Nephron progenitor cell (in vitro differentiated cells): ENCODE measurements at places on chromosomes 4 and X.

- DNase-seq = no peak
Observed at GRCh38 chr4:67558493-67558892, at the start of gene STAP1. STAP1 (plus strand) TSS chr4:67558727; CDS start chr4:67558810, 83 bp downstream.

GRCh38 chrX:83278988-83279387 is 229.1 kb upstream of the POU3F4 start:
- no peak for DNase-seq

DNA sequence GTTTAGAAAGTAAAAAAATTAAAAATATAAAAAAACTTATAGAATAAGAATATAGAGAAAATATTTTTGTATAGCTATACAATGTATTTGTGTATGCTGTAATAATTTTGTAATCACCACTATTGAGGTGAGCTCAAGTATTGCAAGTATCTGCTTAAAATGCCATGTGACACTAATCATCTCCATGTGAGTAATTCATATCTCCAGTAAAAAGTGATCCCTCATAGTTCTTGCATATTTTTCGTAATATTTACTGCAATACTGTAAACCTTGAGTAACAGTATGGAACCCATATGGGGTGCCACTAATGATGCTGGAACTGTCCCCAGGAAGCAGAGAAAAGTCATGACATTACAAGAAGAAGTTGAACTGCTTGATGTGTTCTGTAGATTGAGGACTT is 43.2 kb upstream of the HUWE1 start:
- DNase-seq = no peak

DNA sequence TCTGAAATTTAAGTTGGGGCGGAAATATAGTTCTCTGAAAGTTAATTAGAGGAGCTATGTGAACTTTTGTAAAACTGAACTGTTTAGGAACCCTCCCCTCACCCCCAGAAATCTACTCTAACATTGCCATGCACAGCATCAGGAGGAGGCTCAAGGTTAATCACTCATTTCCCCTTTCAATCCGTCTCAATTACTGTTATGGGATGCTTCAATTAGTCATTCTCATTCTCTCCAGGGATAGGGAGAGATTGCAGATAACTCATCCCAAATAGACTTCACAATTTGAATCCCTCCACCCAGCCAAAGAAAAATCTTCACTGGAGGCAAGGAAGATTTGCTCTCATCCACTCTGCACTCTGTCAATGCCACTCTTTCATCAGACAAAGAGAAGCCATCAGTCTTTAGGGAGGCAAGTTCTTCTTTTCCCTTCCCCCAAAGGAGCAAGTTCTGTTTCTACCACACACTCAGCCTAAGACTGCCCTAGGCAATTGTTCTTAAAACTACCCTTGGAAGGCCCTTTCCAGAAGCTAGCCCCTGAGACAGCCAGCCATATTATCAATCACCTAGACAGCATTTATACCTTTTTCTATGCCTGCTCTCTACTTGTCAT is 140.4 kb downstream of the SLC10A7 start:
- DNase-seq = no peak

DNA sequence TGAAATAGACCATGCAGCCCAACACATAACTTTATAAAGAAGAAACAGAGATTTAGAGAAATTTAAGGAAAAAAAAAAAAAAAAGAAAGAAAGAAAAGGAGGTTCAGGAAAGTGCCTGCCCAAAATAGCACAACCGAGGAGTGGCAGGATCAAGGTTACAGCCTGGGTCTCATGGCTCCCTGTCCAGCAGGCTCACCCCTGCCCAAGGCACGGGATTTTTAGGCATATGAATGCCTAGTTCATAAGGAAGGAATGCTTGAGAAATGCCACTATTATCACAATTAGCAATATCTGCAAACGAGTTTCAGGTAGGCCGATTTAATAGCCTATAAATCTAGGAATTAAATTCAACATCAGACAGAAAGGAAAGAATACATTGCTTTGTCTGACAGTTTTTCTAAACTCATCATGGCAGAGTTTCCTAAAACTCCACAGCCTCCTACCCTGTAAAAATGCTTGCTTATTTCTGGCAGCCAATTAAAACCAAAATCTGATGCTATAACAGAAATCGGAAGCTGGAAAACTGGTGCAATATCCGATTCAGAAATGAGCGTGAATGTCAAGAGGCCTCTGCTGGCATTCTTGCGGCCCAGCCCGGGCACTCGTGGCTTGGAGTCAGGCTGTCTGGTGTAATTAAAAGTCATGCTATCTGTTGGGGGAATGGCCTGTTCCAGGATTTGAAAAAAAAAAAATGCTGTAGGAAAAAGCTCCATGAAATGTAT is 63.5 kb downstream of the GEMIN8 start:
- DNase-seq = no peak

- no peak for DNase-seq
Observed at GRCh38 chr4:29538889-29539646, 1181.1 kb upstream of the PCDH7 start.

DNA sequence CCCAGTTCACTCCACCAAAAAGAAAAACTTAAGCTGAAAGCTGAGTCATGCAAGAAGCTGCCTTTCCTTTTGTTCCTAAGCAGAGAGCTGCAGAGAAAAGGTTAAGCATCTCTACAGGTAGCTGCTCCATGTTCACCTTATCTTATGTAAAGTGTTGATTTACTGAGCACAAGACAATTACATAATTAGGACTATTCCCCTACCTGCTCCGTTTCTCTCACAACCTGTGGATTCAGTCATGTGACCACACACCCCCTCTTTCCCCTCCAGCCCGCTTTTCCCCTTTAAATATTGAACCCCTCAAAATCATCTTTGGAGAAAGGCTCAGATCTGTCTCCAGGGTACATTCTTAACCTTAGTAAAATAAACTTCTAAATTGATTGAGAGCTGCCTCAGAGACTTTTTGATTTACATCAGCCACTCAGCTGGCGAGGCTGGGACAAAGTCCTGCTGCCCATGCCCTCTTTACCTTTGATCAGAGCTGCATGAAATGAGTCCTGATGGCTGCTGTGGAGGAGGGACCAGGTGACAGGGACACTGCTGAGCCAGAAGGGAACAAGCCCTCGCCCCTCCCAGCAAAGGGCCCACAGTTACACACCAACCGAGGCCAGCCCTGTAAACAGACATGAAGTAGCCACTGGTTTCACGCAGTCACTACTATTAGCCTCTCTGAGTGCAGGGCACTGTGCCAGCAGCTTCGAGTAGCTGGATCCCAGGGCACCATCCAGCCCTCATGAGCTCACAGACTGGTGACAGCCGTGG is 53.9 kb upstream of the C4orf50 start:
- no peak for DNase-seq

DNA sequence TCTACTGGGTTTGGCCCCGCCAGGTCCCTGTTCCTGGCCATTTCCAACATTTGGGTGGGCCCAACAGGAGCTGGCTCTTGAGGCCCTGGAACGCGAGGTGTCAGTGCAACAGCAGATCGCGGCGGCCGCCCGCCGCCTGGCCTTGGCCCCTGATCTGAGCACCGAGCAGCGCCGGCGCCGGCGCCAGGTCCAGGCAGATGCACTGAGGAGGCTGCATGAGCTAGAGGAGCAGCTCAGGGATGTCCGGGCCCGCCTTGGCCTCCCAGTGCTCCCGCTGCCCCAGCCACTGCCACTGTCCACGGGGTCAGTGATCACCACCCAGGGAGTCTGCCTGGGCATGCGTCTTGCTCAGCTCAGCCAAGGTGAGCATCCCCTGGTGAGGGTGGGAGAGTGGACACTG is 5.5 kb downstream of the CCDC120 start:
- DNase-seq = no peak

DNA sequence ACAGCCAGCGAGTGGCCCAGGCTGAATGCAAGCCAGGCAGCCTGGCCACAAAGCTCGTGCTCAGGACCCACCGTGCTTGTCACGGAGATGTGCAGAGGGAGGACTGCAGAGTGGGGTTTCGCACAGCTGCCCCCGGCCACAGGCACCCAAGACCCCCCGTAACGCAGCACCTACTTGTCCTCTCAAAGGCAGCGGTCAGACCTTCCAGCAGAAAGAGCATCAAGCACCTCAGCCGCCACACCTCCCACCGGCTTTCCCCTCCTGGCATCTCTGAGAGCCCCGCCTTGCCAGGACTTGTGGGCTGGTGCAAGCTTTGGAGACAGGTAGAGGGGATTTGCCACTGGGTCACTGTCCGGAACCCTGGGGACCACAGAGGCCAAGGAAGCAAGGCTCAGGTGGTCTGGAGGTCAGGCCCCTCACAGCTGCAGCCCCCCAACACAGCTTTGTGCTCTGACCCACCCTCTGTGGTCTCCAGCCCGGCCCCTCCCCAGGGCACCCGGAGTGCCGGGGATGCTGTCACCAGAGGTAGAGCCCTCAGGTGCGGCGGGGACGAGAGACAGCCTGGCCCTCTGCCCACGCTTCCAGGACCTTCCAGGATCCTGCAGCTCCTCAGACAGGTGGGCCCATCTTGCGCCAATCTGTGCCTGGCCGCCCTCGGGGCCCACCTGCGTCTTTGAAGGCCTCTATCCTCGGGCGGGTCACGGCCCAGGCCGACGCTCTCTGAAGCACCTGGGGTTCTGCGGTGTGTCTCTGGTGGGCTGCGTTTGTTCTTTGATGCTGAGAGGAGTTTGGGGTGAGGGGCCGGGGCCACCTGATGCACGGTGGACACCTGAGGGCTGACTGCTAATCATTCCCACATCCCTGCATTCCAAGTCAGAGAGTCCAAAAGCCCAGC is 34.4 kb upstream of the HMX1 start:
- DNase-seq = no peak

DNA sequence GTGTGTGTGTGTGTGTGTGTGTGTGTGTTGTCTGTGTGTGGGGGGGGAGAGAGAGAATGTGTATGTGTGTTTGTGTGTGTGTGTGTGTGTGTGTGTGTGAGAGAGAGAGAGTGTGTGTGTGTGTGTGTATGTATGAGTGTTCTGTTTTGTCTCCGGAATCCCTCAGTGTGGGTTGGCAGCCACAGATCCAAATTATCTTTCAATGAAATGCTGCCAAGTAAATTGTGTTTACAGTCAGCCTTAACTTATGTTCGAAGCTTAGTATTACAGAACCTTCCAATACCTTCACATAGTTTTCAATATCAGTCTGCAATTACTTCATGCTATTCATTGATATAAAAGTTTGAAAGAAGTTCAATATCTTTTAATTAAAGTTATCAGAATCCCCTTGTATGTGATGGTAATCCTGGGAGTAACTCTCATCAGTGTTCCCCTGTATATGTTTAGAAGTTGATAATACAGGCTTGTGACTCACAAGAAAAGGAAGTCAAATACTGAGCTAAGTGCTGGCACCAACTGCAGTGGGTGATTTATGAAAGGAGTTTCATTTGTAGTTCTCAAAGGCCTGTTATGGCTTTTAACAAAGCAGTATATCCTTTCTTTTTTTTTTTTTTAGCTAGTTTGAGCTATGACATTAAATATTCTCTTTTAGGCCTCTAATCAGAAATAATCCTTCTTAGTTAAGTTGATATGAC is 51.6 kb upstream of the HTR2C start:
- DNase-seq = no peak

DNA sequence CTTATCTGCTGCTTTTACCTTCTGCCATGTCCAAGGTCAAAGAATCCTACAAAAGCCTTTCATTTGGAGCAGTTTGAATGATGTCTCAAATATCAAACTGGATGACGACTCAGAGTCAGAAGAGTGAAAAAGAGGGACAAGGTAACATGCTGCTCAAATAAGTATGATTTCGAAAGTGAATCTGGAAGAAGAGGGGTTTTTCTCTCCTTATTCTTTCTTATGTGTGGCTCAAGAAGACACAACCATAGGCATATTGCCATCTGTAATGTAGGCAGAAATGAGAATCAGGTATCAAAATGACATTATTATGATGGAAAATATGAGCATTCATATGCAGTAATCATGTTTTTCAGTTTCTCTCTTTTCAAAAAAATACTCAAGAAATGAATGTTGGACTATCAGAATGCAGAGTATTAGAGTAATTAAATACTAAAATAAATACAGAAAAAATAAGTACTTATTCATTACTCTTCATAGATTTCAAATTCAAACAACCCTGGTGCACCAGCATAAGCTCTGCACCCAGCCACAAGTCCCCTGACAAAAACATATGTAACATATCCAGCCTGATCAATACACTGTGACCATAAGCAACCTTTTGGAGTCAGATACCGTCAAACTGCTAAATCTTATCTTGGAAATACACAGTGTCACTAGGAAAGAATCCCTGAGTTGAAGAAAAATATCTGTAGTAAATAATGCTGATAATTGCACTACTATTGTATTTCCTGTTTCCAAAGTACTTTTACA is 468.6 kb downstream of the INPP4B start:
- no peak for DNase-seq

DNA sequence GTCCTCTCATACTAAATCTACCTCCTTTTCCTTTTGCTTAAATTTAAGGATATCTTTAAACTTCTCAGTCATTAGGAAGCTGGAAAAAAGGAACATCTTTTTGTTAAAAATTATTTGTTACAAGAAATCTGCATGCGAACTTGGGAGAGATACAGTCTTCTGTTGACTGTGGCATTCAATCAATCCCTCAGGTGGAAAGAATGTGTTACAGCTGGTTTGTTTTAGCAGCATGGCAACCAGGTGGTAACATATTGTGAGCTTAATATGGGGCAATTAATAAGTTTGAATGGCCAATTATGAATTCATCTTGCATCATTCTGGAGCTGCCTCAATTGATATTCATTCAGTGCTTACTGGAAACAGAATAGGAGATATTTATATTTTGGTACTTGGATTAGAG is 135.0 kb downstream of the GC start:
- no peak for DNase-seq
